ENCODE measurements at places on chromosomes 11 and 22.

DNA sequence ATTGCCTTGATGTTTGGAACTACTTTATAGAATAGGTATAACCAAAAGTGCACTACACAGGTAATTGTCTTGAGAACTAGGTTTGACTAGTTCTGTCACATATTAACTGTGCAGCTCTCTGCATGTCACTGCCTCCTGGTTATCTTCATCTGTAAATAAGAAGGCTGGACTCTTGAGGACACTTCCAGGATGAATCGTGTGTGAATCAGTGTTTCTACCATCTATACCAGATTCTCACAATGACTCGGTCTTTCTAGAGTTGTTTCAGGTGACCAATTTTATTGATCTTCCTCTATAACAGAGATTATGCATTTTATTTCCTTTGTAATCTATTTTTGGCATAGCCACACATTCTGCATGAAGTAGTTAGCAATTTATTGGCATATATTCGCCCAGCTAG, 1181.0 kb upstream of the TENM4 start:
- DNase-seq = no peak

DNA sequence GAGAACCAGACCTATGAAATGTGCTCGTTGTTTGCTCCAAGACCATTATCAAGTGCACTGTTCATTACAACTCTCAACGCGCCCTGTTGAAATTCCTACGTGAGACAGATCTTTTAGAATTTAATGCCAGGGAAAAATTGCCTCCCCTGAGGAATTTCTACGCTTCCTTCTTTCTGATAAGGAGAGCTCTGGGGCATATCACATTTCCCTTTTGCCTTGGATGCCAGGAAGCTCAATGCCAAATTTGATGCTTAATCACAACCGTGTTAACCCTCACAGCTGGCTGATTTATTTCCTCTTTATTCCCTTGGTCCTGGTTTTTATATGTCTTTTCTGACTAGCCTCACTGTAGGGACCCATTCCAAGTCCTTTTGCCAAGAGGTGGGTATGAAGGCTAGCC, 109.4 kb downstream of the MICAL2 start:
- DNase-seq = no peak

DNA sequence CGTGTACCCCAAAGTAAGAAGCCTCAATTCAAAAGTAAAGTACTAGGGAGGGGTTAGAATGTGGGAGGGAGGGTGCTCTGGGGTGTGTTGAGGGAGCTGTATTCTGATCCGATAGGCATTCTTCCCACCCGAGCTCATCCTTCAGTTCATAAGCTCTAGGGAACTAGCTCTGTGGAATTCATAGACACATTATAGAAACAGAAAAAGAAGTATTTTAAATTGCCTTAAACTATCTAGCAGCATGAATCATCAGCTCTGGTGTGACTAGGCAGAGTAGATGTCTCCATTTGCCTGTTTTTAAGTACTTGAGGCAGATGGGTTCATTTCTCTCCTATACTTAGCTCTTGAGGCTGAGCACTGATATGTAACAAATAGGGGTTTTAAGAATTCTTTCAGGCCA, 7.3 kb upstream of the SGSM3 start:
- no peak for DNase-seq

DNA sequence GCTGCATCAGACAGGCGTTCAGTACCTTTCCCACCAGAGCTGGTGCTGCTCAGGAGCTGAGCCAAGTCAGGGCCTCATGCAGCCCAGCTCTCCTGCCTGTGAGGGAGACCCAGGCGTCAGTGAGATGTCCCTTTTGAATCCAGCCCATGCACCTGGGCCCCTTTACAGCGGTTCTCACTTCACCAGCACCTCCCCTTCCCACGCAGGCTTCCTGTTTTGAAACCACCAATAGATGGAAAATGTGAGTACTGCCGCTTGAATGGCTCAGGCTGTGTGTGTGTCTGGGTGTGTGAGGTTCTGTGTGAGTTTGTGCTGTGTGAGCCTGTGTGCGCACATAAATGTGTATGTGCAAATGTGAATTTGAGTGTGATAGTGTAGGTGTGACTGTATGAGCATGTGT, 88.4 kb downstream of the UBASH3B start:
- DNase-seq = no peak

- DNase-seq = no peak
Observed at GRCh38 chr11:72683782-72684200, 9.6 kb upstream of the PDE2A start.

GRCh38 chr11:16002942-16003341, 353.4 kb downstream of the SOX6 start:
- no peak for DNase-seq

DNA sequence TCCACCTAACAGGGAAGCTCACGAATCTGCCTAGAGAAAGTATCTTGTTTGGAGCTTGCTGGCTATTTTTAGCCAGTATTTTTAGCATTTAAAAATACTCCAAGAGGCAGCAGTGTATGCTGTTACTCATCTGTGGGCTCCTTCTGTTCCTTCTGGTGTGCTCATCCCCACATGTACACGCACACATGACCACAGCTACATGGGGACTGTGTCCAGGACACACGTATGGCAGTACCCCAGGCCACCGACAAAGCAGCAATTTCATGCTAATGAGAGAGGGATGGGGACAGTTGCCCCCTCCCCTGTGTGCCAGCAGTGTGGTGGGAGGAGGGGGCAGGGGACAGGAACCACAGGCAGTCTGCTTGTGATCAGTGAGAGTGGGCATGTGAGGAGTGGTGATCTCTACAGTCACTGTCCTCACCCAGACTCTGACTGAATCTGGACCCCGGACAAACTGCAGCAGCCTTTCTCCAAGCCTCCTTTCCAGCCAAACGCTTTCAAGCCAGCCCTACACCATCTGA, 16.4 kb downstream of the USP2 start:
- DNase-seq = no peak

DNA sequence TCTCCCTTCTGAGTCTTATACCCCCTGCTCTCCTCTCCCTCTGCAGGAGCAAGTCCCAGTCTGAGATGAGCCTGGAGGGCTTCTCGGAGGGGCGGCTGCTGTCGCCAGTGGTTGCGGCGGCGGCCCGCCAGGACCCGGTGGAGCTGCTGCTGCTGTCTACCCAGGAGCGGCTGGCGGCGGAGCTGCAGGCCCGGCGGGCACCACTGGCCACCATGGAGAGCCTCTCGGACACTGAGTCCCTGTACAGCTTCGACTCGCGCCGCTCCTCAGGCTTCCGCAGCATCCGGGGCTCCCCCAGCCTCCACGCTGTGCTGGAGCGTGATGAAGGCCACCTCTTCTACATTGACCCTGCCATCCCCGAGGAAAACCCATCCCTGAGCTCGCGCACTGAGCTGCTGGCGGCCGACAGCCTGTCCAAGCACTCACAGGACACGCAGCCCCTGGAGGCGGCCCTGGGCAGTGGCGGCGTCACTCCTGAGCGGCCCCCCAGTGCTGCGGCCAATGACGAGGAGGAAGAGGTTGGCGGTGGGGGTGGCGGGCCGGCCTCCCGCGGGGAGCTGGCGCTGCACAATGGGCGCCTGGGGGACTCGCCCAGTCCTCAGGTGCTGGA, 8.8 kb upstream of the MYRF start:
- DNase-seq = no peak

DNA sequence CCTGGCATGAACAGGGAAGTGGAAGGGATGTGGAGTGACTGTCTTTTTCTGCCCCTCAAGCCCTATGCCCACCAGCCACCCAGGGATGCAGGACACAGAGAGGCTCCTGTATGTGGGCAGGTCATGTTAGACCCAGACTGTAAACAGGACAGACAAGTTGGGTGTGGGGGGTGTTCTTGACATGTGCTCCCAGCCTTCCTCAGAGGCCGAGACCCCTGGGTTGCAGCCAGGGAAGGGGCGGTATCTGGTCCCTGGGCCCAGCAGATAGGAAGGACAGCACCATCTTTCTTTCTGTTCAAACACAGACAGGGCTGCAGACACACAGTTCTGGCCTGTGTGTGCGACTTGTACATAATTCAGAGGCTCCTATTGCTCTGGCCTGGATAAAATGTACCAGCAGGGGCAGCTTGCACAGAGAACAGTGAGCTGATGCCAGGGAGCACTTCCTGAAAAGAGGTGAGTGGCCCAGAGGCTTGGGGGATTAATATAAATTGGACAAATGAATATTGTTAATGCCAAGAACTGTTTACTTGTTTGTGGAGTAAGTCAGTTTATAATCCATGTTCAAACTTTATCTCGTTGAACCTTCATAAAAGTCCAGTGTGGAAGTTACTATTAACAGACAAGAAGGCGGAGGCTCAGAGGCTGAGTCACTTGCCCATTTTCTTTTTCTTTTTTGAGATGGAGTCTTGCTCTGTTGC, 16.6 kb downstream of the GDPD5 start:
- no peak for DNase-seq

DNA sequence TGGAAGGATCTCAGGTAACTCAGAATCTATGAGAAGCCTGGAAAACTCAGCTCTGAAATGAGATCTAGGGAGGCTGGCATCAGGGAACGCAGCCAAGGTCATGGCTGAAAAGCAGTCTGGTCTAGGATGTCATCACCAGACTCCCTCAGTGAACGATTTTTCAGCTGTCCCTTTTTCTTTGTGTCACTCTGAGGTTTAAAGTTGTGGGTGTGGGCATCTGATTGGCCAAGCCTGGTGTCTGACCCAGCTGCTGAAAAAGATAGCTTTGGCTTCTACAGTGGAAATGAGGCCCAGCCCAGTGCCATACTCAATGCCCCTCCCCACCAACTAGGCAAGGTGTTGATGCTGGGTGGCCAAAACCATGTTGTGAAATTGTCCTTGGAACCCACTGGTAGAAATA, 14.5 kb downstream of the RPS3 start:
- no peak for DNase-seq

- DNase-seq = no peak
Observed at GRCh38 chr11:99020352-99021225, at the start of gene CNTN5. TSS of gene CNTN5 (plus strand) at chr11:99020949.

DNA sequence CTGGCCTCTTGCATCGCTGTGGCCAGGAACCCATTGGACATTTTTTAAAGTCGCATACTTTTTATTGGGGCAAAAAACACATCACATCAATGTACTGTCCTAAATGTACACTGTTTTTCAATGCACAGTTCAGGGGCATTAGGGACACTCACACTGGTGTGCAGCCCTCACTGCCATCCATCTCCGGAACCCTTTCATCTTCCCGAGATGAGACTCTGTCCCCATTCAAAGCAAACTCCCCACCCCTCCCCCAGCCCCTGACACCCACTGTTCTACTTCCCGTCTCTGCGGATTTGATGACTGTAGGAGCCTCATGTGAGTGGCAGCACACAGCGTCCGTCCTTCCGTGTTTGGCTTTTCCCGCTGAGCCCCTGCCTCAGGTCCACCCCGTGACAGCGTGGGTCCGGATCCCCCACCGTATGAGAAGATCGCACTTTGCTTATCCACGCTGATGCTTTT, 41.8 kb upstream of the TH start:
- DNase-seq = no peak
